GM12878 (cell line): ENCODE measurements at places on chromosomes 3 and 15. TPM values are rescaled to one million over a fixed set of nuclear protein-coding genes. Genes with fewer than 3 reads are reported as not detected.

DNA sequence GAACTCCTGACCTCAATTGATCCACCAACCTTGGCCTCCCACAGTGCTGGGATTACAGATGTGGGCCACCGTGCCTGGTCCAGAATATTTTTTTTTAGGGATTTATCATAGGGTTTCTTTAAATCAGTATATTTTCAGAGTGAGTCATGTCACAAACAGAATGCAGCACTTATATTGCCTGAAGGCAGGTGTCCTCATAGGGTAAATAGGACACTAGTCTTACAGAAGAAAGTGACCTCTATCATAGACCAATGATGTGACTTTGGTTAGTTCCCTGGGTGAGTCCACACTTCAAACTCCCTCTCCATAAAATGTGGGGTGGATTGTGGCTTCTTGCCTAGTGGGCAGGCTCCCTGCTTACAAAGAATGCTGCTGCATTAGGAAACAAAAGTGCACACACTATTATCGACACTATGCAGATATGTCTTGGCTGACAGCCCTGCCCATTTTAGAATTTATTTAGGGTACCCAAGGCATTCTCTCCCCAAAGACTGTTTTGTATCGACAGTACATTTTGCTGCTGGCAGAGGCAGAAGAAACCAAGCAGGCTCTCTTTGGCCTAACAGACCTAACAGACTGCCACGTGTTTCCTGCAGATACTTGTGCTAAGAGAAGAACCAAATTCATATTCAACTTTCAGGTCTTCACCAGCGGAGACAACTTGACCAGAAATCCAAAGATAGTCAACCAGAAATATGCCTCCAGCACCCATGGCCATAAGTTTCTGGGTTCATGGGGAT lies 125.0 kb downstream of the MOBP start:
- no peak for DNase-seq

Gene TNNC1
- 0.40 and 0.52 TPM in 2 replicates for polyA plus RNA-seq

Gene ANKRD63
- not detected in 2 replicates for polyA plus RNA-seq

Gene ABHD2
- 21.0 and 23.0 TPM in 2 replicates for polyA plus RNA-seq

Gene ACAN
- not detected in 2 replicates for polyA plus RNA-seq

Gene GOLGA8J
- polyA plus RNA-seq, result 0.23 TPM in 1 of 2 replicates, not detected in the other

GRCh38 chr15:26771168-26771567 lies 1.7 kb downstream of the GABRB3 start:
- DNase-seq, result no peak

- no peak for DNase-seq
These were observed 3.8 kb upstream of the LOXL1 start for GRCh38 chr15:73922186-73923151.

DNA sequence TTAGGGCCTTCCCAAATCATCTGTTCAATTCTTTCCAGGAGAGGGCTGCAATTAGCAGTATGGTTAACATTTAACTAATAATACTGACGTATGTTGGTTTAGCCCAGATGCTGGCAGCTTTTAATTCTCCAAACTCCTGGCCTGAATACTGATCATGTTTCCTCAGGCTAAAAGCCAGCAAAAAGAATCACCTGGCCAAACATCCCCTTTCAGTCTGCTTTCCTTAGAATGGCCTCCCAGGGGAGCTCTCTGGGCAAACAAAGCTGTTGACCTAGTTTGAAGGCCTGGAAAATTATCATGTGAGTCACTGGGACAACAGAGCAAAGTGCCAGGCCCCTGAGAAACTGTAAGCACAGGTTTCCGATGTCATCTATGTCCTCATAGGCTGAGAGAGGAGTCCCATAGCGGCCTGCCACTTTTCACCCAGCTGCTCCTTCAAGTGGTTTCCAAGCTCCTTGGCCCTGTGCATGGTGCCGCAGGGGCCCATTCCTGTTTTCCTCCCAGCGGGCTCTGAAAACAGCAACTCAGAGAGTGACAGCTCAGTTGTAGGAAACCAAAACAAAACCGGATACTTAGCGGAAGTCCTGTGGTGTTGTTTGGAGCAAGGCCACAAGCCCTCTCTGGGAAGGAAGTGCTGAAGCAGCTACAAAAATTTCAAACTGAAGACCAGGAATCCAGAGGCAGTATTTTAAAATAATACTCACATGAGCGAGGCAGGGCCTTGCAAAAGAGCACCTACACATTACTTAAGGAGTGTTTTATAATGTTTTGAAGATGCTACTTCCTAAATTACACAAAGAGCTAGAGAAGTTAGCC lies 36.5 kb upstream of the RAB11A start:
- no peak for DNase-seq

DNA sequence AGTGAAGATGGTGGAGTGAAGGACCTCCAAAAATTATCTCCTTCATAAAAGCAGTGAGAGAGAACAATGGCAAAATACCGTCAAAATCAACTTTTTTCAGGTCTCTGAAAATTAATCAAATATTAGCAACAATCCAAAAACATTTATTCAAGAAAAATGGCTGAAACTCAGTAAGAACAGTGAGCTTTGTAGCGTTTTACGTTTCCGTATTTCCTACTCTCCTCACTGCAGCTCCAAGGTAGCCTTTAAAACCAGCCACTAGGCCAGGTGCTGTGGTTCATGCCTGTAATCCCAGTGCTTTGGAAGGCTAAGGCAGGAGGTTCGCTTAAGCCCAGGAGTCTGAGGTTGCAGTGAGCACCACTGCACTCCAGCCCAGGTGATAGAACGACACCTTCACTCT lies 38.5 kb downstream of the ATP10A start:
- no peak for DNase-seq

- DNase-seq, result no peak
These were observed 29.3 kb downstream of the CCNL1 start for GRCh38 chr3:157130467-157131251.

- DNase-seq, result peak; percentile 60
These were observed 71.7 kb downstream of the ANKRD28 start for GRCh38 chr3:15726043-15726442.

GRCh38 chr15:74838746-74839525 lies 4.0 kb downstream of the ULK3 start:
- DNase-seq, result no peak
